RPMI7951 (cell line): ENCODE measurements at places on chromosomes 1 and 21. TPM values are rescaled to one million over a fixed set of nuclear protein-coding genes. Genes with fewer than 3 reads are reported as not detected.

Gene FAM72C
- 0.29 and 0.84 TPM in 2 replicates for total RNA-seq

Gene MIS18A
- 21.9 and 26.5 TPM in 2 replicates for total RNA-seq

Gene PRAMEF33
- total RNA-seq, result not detected in 2 replicates

DNA sequence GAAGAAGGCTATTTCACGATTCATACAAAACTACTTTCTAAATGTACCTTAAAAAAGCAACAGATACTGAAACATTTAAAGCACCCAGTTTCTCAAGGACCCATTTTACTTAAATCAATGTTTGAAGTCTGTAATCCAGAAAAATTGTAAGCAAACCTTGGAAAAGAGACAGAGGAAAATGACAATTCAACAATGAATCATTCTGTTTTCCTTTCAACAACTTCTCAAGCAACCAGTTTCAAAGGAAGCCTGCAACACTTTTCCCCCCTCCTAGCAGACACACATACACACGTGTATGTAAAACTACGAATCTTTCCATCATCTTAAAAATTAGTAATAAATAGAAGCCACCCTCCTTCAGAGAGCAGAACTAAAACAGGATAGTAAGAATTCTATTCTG is 1.2 kb downstream of the RERE start:
- DNase-seq, result no peak

DNA sequence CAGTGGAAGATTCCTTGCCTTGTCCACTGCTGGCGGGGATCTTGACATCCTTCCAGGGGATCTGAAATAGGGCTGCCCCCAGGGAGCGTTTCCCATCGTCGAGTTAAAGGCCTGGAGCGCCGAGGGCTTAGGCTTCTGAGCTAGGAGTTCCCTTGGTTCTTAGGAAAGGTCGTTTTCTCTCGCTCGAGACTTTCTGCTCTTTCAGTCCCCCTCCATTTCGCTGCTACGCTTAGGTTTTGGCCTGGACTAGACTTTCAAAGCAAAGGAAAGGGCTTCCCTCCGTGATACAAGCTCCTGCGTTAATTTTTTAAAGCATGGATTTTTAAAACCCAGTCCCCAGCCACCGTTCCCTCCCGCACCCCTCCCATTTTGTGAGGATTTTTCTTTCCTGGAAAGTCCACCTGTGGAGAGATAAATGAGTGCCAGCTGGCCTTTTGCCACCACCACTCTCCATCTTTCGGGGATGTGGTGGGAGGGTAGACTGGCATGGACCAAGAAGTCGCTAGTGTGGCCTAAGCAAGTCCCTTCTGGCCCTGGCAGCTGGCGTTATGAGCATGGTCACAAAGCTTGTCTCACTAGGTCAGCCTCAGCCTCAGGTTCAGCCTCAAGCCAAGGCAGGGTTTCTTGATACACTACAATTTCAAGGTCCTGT is 9.2 kb downstream of the NR5A2 start:
- no peak for DNase-seq

DNA sequence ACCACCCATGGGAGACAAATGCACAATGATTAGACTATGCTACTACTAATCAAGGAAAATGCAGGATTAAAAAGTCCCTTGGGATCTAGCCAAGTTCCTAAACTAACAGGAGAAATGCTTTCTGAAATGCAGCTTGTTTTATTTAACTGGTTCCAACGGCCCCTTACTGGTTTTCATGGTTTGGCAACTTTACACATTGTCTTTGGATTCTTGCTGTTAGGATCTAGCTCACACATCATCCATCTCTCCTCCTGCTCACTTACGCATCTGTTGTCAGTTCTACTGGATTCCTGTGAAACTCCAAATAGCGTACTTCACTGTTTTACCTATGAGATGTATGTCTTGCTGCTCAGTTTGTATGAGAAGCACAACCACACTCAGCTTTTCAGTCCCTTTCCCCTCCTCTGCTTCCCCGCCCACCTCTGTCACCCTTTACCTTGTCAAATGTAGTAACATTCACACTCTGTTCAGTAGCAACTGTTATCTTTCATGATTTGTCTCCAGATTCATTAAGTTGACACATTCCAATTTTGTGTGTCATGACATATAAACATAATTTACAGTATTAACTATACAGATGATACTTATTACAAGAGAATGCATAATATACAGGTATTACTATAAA is 130.1 kb downstream of the SIM2 start:
- DNase-seq, result no peak

- DNase-seq, result peak; percentile 12
Observed at GRCh38 chr21:37509802-37510393, 143.3 kb downstream of the DYRK1A start.

Gene AVPR1B
- not detected in 2 replicates for total RNA-seq

DNA sequence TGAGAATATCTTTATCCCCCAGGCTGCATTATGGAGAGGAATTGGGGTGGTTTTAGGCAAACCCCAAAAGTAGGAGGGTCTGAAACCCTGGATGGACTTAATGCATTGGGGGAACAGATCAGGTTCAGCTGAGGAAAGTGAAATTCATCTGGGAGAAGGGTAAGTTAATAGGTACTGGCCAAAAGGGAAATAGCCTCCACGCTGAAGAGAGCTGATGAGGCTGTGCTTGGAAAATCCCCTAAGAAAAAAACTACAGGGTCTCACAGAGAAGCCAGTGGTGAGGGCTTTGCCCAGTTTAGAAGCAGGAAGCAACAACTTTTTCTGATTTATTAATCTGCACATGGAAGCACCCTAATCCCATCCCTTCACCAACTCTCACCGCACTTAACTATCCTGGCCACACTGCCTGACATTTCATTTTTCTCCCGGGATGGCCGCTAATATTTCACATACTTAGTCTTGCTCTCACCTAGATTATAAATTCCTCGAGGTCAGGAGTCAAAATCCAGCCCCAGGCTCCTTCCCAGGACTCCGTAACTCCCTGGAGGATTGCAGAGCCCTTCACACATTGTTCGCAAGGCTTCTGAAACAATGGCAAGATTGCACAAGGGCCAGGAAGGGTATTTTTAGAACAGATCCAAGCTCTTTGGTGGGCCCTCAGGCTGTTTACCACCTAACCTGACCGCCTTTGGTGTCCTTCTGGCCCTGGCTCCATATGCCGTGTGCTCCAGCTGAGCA is 60.9 kb upstream of the TARBP1 start:
- no peak for DNase-seq

Gene TMEM81
- 1.8 and 2.0 TPM in 2 replicates for total RNA-seq

Gene HTR6
- total RNA-seq, result 0.10 TPM in 1 of 2 replicates, not detected in the other

Gene DSCAM
- total RNA-seq, result 0.10 TPM in 1 of 2 replicates, not detected in the other

GRCh38 chr1:208837242-208837641 is 593.1 kb upstream of the PLXNA2 start:
- DNase-seq, result no peak

- no peak for DNase-seq
Observed at GRCh38 chr1:7670334-7671145, 100.6 kb upstream of the VAMP3 start.

DNA sequence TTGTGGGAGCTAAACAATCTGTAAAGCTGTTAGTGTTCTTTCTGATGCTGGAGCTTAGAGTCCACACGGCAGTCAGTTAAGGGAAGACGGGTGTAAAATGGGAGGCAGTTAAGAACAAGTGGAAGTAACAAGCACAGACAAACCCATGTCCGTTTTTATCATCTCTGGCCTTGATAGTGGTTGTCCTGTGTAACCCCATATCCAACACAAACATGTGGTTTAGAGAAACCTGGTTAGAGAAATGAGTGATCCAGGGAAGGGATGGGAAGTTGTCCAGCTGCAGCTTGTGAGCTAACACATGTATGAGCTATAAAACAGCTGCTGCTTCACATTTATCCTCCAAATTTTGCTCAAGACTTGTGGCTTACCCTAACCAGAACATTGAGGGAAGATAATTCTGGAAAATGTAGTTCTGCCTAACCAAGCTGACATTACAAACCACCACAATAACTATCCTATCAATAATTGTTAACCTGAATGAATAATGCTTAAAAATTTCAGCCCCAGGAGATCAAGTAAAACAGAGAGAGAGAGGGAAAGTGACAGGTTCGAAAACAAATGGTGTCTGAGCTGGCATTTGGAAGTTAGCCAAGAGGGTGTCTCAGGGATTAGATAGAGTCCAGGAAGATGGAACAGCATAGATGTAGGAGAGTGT is 10.6 kb upstream of the C1orf162 start:
- DNase-seq, result peak; percentile 68

Gene TNFRSF8
- not detected in 2 replicates for total RNA-seq

Gene B4GALT3
- 13.7 and 16.7 TPM in 2 replicates for total RNA-seq

DNA sequence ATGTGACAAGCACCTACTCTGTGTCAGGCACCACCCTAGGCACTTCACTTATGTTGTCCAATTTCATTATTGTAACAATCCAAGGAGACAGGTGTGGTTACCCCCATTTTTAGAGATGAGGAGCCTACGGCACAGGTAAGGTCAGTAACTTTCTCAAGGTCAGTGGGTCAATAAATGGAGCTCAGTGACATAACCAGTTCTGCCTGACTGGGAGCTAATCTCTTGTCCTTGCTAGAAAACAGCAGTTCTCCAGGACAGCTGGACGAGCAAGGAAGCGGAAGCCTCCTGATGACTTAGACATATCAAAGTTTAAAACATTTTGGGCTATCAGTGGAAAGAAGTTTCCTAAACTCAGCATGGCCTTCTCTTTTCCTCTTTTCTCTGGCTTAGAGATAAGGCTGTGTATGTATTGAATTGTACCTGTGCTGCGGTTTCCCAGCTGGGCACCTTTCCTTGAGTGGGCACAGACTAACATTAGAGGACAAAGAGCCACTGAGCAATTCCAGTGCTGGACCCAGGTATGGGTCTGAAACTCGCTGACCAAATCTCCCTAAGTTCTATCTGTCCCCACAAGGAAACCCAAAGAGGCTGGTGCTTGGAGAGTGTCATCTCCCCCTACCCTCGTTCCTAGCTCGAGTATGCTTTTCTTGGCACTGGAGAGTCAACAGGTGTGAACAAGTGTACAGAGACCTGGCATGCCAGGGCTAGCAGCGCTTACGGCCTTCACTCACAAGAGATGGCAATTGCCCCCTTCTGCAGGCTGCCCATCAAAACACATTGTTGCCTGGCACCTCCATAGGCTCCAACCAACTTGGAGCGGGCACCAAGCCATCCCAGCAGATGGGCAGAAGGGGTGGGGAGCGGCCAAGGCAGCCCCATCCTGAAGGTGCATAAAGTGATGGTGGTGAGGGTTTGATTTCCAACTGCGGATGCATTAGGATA is 456.1 kb upstream of the PROX1 start:
- DNase-seq, result no peak

Gene ALX3
- not detected in 2 replicates for total RNA-seq

Gene CDK18
- under 0.01 and 0.36 TPM in 2 replicates for total RNA-seq

GRCh38 chr1:201640624-201641023 is 101.7 kb downstream of the NAV1 start:
- peak; percentile 96 for DNase-seq

GRCh38 chr1:114505148-114505561 is 5.8 kb downstream of the TRIM33 start:
- no peak for DNase-seq

- no peak for DNase-seq
Observed at GRCh38 chr21:37688952-37689659, 227.2 kb downstream of the KCNJ6 start.

GRCh38 chr1:220796530-220796929 is 9.8 kb downstream of the MTARC1 start:
- no peak for DNase-seq

Gene PAQR6
- 0.12 and 0.29 TPM in 2 replicates for total RNA-seq

DNA sequence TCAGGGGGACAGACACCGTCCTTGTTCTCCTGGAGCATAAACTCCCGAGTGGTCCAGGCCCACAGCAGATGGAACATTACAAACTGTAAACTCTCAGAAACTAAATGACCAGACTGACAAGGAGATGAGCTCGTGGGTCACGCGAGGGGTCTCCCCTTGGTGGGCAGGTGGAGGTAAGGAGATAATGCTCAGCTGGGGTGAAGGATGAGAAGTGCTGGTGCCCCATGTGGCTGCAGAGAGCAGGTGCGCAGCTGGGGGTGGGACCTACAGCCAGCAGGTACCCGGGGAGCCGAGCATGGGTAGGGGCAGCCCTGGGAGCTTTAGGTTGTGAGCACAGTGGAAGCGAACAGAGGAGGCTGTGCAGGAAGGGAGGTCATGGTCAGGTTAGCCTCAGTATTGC is 40.1 kb downstream of the AJAP1 start:
- DNase-seq, result no peak

Gene PTGFR
- 31.3 and 39.9 TPM in 2 replicates for total RNA-seq

Gene LRRC3
- 1.6 and 1.9 TPM in 2 replicates for total RNA-seq

DNA sequence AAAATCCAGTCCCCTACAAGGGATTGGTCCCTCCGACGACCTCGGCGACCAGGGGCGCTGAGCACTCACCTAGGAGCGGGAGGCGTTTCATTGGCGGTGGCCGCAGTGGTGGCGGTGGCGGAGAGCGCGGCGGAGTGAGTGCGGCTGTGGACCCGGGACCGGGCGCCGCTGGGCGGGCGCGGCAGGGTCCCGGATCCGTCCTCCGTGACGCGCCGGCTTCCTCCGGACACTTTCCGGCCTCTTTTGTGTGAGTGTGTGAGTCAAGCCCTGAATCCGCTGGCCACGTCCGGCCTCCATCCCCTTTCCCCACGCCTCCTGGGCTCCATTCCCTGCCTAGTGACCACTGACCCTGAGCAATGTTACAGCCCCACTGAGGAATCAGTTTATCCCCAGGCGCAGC is at the start of gene ADGRL4:
Gene ADGRL4, minus strand, starts transcription at position 167 of the 400 bp plus-strand sequence. Its CDS starts 76 bp downstream, at position 91.
- DNase-seq, result peak; percentile 83

Gene RGS13
- 0.20 and 0.84 TPM in 2 replicates for total RNA-seq

DNA sequence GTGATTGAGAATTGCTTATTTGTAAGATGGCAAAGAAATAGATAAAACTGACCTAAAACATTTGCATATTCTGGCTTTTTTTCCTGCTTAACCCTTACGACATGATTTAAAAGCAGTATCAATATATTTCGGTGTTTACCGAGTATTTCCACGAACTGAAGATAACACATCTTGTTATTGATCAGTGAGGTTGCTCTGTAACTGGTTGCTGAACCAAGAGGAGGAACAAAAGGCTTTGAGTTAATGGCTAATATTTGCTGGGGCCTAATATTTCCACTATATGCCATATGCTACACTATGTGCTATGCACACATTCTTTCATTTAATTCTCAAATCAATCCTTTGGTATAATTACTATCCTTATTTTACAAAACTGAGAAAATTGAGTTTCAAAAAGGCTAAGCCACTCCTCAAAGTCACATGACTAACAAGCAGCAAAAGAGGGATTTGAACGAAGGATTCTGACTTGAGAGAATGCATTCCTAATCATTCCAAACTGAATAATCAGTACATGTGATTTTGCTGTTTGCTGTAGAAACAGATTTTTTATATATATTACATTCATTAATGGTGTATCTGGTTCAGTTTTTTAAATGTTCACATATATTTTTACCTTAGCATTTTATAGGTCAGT is 346.0 kb downstream of the USP25 start:
- DNase-seq, result no peak

- DNase-seq, result no peak
Observed at GRCh38 chr1:53583868-53584776, 124.9 kb downstream of the DMRTB1 start.

DNA sequence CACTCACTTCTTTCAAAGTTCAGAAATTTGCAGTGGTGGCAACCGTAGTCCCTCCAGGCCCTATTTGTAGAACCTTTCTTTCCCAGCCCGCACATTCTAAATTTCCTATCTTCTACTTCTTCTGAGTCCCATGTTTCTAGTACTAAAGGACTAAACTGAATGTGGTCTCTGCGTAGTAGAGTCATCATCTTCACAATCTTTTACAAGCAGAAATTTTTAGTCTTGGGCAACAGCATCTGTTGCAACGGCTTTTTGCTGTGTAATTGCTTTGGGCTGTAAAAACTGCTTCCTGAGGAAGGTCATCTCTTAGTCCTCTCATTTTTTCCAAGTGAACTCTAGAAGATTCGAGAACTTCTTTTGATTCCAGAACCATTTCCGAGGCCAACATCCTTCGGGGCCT is 23.9 kb downstream of the VAV3 start:
- peak; percentile 59 for DNase-seq
